ENCODE measurements at places on chromosomes 16 and 17.
A peak's percentile ranks its signal among the peaks of the same experiment; 100 is the strongest.

DNA sequence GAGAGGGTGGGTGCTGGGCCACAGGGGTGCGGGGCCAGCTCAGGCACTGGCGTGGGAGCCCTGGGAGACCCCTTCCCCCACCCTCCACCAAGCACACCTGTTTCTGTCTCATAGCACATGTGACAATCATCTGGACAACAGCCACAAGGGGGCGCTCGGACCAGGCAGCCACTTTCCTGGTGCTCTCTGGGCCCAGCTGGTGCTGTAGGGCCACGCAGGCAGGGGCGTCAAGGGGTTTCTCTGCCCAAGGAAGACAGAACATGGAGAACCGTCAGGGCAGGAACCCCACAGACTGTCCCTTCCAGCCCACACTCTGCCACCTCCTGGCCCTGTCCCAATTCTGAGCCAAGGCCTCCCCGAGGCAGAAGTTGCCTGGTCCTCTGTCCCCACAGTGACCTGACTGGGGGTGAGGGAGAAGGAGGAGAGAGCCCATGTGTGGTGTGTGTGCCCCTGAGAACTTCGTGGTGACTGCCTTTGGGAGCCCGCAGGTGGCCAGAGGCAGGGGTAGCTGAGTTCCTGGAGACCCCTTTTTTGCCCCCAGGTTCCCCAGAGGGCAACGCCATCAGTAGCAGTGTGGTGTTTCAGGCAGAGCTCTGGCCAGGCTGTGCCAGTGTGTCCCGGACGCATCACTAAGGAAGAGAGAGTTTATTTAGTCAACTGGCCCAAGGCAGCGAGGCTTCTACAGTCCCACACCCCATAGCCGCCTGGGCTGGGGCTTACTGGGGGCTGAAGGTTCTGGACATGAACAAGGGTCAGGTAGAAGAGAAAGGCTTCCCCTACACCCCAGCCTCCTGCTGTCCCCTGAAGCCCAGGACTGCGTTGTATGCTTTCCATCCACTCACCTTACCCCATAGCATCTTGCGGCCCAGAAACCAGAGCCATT is 3.1 kb upstream of the SETD6 start:
- DNase-seq = peak; percentile 70

DNA sequence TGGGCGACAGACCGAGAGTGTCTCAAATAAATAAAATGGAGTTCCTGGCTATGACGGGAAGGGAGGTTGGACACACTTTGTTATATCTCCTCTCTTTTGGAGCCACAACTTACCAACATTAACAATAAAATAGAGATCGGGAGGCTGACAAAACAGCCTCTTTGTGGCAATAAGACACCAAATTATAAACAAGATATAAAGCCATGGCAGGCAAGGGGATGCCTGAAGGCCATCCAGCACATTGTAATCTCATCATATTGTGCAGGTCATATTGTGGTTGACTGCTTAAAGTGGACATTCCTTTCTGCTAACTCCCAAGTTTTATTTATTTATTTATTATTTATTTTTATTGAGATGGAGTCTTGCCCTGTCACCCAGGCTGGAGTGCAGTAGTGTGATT is 59.9 kb upstream of the MGAT5B start:
- no peak for DNase-seq

DNA sequence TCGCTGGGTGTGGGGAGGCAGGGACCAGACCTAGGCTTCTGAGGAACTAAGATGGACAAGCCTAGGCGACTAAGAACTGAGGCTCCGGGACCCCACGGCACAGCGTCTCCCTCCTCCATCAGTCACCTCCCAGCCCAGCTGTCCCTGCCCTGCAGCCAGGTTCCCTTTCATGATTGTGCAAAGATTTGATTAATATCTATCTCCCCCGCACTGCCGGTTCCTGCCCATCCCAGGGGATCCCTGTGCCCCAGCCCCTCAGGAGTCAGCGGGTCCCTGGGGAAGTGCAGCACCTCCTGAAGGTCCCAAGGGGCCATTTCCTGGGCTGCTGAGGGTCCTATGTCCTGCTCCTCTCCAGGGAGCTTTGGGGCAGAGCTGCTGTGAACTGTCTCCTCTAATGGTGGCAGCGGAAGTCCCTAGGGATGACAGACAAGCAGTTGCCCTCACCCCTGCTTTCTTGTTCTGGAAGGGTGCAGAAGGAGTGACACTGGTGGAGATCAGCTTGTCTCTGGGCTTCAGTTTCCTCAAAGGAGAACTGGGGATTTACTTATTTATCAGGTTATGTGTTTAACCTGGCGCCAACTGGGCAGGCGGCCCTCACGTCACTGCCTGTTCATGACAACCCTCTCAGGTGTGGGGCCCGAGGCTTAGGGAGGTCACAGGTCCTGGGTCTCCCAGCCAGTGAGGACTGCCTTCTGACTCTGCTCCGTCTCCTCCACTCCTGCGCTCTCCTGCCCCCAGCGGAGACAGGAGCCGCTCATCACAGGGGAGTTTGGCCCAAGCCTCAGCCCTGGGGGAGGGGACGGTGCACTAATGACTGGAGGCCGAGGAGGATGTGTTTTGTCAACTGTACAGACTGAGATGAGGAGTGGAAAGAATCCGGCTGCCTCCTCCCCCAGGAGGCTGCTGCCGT is 1.9 kb upstream of the C16orf74 start:
- DNase-seq = peak; percentile 28

- DNase-seq = no peak
Measured at GRCh38 chr17:17130077-17130844, 75.9 kb downstream of the PLD6 start.

DNA sequence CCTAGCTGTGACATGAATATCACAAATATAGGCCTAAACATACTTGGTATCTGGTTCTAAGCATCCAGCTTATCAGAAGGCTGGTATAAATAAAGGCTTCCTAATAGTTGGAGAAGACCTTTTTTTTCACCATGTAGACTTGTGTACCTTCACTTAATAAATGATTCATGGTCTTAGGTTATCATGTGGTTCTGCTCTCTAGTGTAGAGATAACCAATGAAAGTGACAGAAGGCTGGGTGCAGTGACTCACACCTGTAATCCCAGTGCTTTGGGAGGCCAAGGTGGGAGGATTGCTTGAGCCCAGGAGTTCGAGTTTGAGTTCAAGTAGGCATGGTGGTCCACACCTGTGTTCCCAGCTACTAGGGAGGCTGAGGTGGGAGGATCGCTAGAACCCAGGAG is 3.1 kb downstream of the DDX19A start:
- no peak for DNase-seq

DNA sequence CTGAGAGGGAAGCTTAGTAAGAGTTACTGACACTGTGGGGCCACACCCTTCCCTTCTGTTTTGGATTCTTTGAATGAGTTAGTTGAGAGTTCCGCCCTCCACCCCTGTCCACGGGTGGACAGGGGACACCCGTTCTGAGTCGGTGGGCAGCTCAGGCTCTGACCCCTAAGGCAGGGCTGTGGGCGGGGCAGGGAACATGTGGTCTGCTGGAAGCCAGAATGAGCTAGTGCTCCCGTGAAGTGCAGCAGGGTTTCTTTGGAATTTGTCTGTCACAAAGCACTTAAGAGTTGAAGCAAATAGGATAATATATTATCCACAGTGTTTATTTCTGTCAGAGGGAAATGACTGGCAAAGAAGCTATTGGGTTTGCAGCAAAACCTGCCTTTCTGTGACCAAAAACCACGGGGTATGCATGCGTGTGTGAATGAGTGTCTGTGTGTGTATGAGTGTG is 90.1 kb downstream of the CLEC16A start:
- DNase-seq = no peak

DNA sequence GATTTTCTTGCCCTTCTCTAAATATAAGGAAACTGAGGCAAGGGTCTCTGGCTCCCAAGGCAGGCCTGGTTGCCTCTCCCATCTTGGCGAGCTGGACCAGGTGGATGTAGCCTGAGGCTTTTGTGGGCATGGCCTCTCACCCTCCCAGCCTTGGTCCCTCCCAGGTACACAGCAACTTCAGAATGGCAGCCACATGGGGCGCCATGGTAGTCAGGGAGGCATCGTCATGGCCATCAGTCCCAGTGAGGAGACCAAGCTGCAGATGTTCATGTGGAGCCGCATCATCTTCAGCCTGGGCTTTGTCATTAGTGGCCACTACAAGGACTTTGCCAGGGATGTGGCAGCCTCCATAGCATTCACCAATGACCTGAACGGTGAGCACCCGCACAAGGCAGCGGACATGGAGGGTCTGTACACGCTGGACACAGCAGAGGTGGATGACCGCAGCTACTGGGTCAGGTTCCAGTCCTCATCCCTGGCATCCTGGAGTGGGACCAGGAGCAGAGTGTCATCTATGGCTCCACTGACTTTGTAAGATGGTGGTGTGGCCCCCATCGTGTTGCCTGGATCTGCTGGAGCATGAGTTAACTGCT is 165.8 kb upstream of the ZNF267 start:
- no peak for DNase-seq

DNA sequence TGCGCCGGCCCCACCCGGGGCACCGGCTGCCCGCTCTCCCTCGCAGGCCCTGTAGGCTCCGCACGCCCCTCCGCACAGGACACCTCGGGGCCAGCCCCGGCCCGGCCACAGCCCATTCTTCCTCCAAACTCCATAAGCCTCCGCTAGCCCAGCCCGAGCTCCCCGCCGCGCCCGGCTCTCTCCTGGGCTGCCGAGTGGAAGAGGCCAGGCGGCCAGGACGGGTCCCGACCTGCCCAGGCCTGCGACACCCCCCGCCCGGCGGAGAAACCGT is 397 bp downstream of the NCOR1 start:
- peak; percentile 18 for DNase-seq

GRCh38 chr17:42577532-42578281 is at the start of gene PSMC3IP:
Gene PSMC3IP, minus strand, starts transcription at chr17:42577729. Its CDS starts 43 bp downstream, at chr17:42577686.
- peak; percentile 96 for DNase-seq

DNA sequence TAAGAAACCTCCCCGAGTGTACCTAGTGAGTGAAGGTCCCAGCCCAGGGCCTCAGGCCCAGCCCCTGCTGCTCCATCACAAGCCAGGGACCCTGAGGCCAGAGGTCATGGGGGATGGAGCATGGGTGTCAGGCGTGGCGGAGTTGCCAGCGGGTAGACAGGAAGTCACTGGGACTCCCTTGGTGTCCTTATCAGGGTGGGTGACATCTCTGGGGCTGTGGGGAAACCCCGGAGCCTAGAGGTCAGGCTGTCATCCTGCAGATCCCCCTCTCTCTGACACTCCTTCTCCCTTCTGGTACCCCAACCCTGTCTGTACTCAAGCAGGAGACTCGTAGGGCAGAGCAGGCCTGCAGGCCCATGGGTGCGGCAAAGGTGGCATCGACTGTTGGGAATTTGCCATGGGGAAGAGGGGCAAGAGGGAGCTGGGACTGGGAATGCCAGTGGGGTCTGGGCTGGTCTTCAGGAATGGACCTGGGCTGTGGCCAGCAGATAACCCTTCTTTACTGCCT is 10.8 kb upstream of the ADGRG1 start:
- no peak for DNase-seq

- no peak for DNase-seq
Measured at GRCh38 chr17:72005332-72006163, 115.3 kb upstream of the SOX9 start.

DNA sequence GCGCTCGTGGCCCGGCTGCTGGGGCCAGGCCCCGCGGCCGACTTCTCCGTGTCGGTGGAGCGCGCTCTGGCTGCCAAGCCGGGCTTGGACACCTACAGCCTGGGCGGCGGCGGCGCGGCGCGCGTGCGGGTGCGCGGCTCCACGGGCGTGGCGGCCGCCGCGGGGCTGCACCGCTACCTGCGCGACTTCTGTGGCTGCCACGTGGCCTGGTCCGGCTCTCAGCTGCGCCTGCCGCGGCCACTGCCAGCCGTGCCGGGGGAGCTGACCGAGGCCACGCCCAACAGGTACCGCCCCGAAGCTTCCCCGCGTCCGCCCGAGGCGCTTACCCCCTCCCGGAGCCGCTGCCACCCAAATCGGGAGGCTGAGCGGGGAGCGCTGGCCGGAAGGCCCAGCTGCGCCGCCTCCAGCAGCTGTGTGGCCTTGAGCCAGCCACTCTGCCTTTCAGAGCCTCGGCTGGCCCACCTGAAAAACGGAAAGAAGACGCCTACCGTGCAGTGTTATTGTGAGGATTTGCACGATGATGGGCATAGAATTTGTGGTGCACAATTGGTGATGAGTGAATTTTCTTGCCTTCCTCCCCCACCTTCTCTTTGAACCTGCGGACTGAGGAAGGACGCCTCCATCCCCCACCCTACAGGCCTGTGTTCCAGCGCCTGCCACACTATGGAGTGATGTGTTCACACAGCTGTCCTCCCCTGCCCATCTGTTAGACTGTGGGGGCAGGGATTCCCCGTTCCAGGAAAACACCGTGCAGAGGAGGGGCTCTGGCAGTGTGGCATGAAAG is 523 bp downstream of the NAGLU start:
- DNase-seq = peak; percentile 82

GRCh38 chr16:51134269-51134812 is 16.7 kb downstream of the SALL1 start:
- DNase-seq = no peak

DNA sequence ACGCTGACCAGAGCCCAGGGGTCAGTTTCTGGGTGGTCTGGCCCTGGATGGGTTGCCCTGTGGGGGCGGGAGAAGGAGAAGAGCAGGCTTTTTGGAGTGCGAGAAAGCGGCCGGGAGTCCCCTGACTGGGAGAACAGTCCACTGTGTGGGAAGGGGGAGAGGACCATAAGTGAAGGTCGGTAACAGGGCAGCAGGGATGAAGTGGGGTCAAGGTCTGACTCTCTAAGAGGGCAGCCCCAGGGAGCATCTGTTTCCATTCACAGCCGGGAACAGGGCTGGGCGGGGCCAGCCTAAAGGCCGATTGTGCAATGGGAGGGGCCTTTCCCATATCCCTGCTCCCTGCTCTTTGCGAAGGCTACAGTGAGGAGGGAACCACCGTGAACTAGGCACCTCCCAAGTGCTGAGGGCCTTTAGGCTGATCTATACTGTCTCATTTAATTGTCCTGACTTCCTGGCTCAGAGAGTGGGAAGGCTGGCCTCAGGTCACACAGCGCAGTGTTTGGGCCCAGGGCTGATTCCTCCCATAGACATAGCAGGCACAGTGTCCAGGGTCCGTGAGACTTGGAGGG is 10.4 kb upstream of the WFDC1 start:
- DNase-seq = peak; percentile 62

GRCh38 chr17:57135026-57135788 is 50.2 kb downstream of the AKAP1 start:
- DNase-seq = no peak

GRCh38 chr17:78892936-78893379 is 10.0 kb downstream of the CEP295NL start:
- DNase-seq = no peak

- DNase-seq = no peak
Measured at GRCh38 chr17:40791787-40792436, 7.8 kb downstream of the KRT28 start.

DNA sequence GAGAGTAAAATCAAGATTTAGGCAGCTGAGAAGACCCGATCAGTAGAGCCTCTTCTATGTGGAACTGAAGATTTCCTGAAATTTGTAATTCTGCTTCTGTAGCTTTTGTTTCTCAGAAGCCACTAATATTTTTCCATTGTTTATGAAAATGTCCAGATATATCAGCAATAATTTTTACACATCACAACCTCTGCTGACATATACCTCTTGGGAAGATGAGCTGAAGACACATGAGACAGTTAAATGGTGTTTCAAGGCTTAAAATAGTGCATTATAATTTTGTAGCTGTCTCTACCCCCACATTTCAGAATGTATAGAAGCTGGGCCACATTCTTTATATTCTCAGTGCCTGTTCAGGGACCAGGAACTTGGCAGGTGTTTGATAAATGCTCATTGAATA is 320.6 kb downstream of the HS3ST4 start:
- DNase-seq = no peak

- no peak for DNase-seq
Measured at GRCh38 chr17:81113158-81113724, 52.1 kb upstream of the PVALEF start.

GRCh38 chr17:21330436-21331160 is 45.6 kb upstream of the KCNJ12 start:
- DNase-seq = no peak
